ENCODE measurements at places on chromosomes 5 and 9. TPM values are rescaled to one million over a fixed set of nuclear protein-coding genes. Genes with fewer than 3 reads are reported as not detected.

DNA sequence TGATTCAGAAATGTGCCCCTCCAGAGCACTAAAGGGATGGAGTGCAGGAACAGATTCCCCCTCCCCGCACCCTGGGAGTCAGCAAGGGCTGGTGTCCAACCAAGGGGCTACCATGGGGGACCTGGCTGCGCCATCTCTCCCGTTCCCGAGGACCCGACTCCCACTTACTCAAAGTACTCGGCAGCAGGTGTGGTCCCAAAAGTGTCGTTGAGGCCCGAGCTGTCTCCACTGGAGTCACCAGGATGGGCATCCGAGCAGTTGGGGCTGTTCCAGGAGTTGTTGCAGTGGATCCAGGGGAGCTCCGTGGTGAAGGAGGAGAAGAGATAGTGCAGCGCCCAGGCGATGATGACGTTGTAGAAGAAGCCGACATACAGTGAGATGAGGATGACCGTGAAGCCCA, 12.9 kb downstream of the SLC6A3 start:
- no peak for DNase-seq

DNA sequence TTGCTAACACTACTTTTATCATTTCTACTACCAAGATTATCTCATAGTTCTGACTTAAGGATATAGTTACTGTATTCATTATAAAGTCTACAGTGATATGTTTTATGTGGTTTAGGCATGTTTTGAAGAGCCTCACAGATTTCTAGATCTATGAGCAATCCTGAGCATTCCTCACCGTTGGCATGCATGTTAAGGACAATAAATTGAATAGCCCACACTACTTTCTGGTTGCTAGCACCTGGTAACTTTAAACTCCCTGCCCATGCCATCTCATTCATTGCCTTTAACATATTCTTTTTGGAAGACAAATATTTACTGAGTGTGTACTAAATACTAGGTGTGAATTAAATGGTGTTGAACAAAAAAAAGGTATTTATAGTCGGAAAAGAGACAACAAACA, 868.1 kb upstream of the CDH9 start:
- no peak for DNase-seq

DNA sequence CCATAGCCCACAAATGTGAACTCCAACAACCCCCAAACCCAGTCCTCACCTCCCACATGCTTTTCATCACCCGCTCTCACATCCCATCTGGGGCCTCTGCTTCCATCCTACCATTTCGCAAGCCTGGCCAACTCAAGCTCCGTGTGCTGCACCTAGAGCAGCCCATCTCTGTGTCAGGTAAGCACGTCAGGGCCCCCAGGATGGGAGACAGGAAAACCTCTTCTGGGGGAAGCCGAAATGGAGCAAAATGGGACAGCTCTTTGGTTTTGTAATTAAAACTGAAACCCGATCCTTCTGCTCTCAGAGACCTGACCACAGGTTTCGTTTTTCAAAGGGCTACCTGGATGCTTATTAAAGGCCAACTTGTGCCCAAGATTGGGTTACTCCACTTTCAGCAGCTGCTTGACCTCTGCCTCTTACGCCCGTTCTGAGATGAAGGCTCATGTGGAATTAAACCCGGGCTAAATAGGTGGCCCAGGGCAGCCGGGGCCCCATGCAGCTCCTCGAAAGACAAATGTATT, 287.7 kb downstream of the SLIT3 start:
- no peak for DNase-seq

DNA sequence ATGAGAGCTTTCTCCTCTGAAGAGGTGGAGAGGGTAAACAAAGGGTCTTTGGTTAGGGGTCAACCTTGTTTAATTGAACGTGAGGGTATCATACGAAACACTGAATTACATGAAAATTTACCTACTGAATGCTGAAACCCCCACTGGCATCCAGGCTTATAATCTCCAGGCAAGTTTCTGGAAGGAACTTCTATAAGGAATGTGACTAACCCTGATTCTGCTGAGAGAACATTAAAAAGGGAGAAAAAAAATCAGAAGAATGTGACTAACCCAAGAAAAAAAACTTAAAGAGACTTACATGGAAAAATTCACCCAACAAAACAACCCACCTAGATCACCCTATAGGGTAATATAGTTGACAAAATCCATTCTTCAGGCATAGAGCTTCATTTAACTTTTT, 55.5 kb downstream of the APC start:
- no peak for DNase-seq

DNA sequence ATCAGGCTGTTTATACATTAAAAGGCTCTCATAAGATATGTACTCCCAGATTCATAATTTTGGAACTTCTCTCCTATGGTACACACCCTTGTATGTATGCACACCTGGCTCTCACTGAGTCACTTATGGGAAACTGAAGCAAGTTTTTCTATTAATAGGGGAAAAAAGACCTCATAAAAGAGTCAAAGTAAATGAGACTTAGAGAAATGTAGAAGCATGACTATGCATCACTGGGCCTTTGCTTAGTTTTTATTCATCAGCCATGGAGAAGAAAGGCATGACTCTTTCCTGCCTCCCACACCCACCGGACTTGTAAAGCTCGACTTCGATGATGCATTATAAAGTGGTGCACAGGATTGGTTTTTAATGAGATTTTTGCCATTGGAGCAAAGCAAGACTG, 28.2 kb downstream of the MTAP start:
- no peak for DNase-seq

GRCh38 chr9:20394969-20395368, 227.3 kb downstream of the MLLT3 start:
- no peak for DNase-seq

- DNase-seq = no peak
Observed at GRCh38 chr5:81395262-81395661, 1.3 kb upstream of the ACOT12 start.

- DNase-seq = no peak
Observed at GRCh38 chr9:26527931-26528330, 364.7 kb downstream of the CAAP1 start.

DNA sequence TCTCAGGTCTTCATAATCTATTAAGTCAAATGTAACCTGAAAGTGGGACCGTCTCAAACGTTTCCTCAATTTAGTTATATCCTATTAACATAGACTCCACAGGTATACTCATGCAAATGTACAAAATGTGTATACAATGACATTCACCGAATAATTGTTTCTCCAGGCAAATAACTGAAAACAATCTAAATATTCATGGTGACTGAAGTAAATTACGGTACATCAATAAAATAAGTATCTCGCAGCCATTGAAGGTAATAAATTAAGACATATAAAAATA, 482 bp downstream of the IARS1 start:
- no peak for DNase-seq

- peak; percentile 41 for DNase-seq
Observed at GRCh38 chr9:99851500-99851822, 29.8 kb downstream of the NR4A3 start.

DNA sequence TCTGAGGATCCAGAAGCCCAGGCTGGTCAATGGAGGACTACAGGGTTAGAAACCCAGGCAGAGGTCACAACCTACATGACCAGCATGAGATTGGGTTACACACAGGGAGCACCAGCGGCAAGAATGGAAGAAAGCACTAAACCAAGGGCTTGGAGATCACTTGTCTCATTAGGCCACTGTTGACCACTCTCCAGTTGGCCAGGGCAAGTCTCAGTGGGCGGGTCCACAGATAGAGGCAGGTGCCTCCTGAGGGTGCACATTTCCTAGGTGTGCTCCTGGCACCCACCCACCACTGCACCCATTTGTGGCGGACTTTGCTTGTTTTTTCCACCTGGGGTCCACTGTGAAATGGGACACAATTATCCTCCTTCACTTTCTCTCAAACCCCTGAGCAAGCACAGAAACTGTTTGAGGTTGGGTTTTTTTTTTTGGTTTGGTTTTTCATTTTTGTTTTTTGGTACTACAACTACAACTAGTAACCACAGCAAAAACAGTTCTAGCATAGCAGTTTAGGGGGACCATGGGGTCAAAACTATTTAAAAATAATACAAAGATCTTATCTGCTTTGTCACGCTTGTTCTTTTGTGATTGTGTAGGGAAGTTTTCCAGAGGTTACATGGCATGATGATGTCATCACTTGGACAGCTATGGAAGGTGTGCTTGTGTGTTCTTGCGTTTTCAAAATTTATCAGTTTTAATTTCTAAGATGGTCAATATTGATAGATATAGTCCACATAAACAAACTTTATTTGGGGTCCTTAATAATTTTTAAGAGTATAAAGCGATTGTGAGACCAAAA, 6.1 kb downstream of the NPR2 start:
- no peak for DNase-seq

DNA sequence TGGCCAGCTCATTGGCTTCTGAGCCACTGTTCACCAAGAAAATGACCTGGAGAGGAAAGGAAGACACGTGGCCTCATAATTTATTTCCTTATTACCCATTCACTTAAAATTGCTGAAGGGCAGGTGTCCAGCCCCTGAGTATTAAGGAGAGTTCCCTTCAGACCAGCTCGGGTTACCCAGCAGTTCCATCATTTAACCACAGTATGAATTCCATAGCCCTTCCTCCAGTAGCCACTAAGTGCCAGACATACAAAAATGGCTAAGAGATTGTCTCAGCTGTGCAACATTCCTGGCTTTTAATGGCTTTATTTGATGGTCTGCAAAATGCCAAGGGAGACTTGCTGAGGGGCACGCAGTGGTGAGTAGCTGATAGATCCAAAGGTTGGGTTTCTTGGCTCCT, 12.5 kb downstream of the AGXT2 start:
- no peak for DNase-seq

GRCh38 chr9:130193531-130194377, 21.6 kb downstream of the NCS1 start:
- DNase-seq = no peak

DNA sequence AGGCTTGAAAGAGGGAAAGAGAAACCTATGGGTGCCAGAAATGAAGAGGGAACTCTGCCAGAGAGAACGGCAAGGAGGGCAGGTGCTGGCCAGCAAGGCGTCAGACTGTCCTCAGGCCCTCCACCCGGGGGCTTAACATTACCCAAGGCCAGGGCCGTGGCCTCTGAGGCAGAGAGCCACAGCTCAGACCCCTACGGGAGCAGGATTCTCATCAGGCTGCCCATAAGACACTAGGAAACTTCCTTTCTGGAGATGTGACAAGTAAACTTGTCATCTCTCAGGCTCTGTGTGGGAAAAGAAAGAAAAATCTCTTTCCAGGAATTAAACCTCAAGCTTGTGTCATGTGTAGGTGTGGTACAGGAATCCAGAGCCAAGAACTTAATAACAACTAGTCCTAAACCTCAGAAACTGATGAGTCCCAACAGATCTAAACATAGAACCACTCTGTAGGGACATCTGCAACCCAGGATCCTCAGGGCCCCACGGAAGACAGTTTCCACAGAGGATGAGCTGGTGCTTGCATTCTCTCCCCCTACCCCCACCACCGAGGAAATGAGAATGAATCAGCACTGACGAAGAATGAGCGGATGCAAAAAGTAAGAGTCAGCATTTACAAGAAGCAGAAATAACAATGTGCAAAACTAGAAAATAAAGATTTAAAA, 74.3 kb downstream of the DCP2 start:
- no peak for DNase-seq

The PITX1 gene
- total RNA-seq = not detected

The FCN1 gene
- 2.3 TPM for total RNA-seq

The NNT gene
- total RNA-seq = 79.7 TPM

The GADD45G gene
- 3.4 TPM for total RNA-seq

The MSMP gene
- 0.51 TPM for total RNA-seq

The PLPPR1 gene
- not detected for total RNA-seq

The KCTD16 gene
- 0.09 TPM for total RNA-seq

The IFNA21 gene
- not detected for total RNA-seq

The ACTBL2 gene
- not detected for total RNA-seq

Measured in CD8-positive, alpha-beta memory T cell (primary cell).